ENCODE measurements at places on chromosomes 11 and 22.

DNA sequence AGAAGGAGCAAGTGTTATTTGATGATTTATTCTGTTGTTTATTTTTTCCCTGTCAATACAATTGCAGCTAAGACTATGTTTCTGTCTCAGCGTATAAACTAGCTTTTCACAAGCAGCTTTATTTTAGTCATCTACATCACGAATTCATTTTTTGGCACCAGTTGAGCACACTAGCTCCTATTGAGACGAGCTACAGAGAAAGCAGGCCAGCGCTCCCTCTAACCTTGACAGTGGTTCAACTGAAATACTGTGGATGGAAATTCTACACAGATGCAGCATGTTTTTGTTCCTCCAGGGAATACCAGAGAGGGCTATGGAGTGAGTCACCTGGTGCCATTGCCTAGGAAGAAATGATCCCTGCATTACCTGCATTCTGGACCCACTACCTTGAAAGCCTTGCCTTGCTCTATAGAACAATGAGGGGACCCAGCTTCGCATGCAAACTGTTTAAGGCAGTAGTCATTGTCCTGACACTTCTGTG is 108.2 kb upstream of the ARHGAP42 start:
- DNase-seq, result peak; percentile 3

- no peak for DNase-seq
Observed at GRCh38 chr11:124778281-124778680, 16.2 kb upstream of the ESAM start.

DNA sequence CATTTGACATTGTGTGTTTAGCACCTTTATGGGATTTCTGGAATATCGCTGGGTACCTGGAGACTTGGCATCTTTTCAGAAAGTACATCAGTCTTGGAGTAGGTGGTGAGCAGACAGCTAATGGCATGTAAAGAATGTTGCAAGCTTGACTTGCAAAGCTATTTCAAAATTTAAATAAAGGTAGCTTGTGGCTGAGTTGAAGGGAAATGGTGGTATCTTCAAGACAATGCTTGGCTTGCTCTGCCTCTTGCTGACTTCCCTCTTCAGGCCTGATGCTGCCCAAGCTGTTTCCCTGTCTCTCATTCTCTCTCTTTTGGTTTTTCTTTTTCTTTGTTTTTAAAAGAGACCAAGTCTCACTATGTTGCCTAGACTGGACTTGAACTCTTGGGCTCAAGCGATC is 13.2 kb downstream of the ZNRF3 start:
- no peak for DNase-seq

DNA sequence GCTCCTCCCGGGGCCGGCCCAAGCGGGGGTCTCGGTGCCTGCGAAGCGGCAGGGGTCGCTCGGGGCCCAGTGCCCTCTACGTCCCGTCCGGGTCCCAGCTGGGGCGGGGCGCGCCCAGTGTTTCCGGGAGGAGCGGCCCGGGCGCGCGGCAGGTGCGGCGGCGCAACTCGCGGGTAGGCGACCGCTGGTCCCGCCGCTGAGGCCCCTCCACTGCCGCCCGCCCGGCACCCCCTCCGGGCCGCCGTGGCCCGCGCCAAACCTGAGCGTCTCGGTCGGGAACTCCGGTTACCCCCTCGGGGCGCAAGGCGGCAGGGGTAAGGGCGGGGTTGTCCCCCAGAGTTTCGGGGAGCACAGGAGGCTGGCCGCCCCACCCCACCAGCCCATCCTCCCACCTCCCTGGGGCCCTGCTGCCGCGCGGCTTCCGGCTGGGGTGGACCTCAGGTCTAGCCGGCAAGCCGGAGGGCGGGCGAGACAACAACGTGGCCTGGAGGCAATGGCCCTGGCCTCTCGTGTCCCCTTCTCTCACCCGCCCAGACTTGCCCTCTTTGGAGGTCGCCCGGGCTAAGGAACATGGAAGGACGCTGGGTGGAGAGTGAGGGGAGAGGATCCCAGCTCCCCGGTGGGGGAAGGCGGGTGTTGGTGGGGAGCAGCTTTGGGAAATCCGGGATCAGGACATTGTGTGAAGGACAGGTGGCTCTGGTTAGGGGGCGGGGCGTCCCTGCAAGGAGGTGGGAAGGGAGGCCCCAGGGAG is 398 bp upstream of the CRACR2B start:
- DNase-seq, result no peak

DNA sequence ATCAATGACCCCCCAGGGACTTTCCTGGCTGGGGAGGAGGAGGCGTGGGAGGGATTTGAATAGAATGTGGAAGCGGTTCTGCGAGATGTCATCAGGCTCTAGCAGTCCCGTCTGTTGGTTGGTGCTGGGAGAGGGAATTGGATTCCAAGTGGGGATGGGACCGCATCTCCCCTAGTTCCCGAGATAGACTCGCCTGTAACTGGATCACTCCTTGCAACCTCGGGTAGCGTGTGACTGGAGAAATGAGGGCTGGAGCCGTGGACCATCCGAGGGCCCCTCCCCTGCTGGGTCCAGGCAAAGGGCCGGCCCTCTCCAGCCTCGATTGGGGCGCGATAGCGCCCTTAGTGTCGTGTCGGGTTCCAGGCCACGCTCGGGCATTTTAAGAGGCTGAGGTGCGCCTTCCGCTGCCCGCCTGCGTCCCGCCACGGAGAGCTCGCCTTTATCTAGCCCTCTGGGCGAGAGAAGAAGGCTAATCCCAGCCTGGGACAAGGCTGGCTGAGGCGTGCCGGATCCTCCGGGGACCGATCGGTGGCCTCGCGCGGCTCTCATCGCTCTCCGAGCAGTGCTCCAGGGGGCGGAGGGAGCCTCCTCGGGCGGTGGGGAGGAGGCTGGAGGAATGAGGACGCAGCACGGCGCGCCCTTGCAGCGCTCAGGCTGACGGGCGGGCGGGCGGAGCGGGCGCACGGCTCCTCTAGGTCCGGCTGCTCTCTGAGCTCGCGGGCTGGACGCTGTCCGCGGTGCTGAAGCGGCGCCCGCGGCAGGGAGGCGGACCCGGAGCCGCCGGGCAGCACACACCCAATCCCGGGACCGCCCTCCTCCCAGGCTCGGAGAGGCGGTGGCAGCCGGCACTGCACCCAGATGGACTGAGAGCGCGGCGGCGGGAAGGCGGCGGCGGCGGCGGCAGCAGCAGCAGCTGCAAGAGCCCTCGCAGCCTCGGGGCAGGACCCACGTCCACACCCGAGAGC is 107.8 kb downstream of the OSBP2 start:
- peak; percentile 93 for DNase-seq

DNA sequence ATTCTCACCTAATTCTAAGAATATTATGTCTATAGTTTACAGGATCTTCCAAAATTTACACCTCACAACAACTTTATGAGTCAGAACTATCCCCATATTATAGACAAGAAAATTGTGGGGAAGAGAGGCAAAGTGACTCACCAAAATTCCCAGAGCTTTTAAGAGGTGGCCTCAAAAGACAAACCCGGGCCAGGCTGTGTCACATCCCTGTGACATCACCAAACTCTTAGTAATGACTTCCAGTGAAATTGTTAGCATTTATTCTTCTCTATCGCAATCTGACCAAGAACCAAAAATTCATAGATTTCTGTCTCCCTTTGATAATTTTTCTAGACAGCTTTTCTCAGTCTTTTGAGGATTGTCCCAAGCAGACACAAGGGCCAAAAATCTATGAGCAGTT is 134.3 kb downstream of the SNX19 start:
- peak; percentile 91 for DNase-seq

DNA sequence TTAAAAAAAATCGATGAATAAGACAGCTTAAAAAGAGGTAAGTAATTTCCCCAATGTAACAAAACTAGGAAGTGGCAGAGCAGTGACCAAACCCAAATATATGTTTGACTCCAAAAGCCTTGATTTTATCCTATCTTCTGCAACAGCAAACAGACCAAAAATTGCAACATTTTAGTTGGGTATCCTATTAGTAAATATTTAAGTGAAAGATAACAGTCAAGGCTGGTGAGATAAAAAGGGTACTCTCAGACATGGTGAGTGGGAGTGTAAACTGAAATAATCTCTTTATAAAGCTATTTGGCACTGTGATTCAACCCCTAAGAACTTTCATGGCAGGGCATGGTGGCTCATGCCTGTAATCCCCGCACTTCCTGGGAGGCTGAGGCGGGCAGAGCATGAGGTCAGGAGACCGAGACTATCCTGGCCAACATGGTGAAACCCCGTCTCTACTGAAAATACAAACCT is 1.9 kb upstream of the RDX start:
- DNase-seq, result no peak

- DNase-seq, result peak; percentile 53
Observed at GRCh38 chr11:60831501-60832079, 10.3 kb upstream of the CCDC86 start.

GRCh38 chr11:106683435-106683834 is 334.8 kb downstream of the GUCY1A2 start:
- DNase-seq, result no peak

DNA sequence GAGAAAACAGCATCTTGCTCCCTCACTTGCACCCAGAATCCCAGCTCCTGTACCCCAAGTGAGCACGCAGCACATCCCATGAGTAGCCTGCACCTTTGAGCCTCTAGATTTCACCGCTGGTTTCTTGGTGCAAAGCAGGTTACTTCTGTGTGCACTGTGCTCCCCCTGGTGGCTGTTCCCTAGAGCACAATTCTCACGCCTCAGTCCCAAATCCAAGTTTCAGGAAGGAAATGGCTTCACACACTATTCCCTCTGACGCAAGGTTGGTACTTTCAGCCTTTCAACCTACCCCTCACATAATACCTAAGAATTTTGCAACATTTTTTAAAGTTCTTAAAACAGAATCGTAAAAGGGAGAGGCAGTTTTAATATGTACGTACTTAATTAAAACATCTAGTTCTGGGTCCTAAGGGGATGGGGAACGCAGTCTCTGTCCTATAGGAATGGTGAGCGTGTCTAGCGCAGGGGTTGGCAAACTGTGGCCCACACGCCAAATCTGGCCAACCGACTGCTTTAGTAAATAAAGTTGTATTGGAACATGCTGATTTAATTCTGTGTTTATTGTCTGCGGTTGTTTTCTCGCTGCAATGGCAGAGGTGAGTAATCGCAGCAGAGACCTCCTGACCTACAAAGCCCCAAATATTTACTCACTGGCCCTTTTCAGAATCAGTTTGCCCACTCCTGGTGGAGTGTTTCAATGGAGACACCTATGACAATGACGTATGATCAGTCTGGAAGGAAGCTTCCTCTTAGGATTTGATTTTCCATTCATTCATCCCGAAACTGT is 27.5 kb downstream of the DHCR7 start:
- peak; percentile 55 for DNase-seq

DNA sequence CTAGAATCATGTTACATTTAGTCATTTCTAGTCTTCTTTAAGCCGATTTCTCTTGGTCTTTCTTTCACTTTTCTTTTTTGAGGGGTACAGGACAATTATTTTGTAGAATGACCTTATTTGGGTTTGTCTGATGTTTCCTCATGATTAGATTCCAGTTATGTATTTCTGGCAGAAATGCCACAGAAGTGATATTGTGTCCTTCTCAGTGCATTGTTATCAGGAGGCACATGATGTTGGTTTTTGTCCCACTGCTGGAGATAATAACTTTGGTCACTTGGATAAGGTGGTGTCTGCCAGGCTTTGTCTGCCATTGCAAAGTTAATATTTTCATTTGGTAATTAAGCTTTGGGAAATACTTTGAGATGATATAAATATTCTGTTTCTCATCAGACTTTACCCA is 100.3 kb downstream of the RRM1 start:
- DNase-seq, result no peak

- DNase-seq, result no peak
Observed at GRCh38 chr11:40203606-40204005, 1255.8 kb downstream of the LRRC4C start.

DNA sequence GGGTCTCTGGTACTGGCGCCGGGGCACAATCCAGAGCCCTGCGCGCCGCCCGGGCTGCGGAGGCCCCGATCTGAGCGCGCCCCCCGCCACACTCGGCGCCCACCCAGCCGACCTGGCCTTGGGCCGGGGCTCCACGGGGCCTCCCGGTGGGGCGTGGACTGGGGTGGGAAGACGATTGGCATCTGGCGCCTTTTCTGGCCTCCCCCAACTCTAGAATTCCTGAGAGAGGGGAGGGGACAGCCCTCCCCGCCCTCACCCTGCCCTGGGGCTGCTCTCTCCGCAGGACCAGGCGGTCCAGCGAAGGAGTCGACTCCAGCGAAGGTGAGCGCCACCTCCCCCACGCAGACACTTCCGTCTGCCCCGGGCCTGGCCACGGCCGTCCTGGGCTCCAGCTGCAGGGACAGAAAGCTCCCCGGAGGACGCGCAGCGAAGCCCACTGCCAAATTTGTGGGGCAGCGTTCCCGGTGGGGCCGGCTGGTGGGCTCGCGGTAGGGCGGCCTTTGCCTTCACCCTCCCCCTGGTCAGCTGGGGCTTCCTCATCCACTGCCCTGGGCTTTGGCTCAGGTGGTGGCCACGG is 593 bp downstream of the SSH3 start:
- DNase-seq, result peak; percentile 29

DNA sequence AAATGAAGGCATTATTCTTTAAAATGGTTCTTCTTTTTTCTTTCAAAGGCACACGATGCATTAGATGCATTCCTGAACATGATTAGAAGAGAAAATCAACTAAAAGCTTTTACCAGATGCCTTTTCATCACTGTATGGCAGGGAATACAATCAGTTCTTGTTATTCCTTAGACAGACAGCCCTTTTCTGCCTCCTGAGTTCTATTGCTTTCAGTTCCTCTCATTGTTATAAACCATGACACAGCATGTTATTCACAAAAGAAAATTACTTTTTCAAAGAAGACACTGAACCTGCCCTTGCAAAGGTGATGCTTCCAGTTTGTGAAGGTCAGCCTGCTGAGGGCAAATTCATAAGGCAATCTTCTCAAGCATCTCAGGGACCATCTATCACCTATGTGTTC is 70.1 kb downstream of the FAM181B start:
- DNase-seq, result no peak

DNA sequence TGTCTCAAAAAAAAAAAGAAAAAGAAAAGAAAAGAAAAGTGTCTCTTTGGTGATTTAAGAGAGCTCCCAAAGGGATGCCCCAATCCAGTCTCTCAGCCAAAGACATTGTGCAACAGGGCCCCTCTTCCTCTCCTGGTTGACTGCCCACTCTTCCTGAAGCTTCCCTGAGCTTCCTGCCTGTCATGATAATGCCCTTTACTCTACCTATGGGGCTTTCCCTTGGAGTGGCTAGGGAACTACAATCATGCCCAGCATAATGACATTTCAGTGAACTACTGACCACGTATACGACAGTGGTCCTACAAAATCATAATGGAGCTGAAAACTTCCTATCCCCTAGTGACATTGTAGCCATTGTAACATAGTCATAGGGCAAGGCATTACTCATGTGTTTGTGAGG is 118.0 kb downstream of the RASSF10 start:
- DNase-seq, result no peak

DNA sequence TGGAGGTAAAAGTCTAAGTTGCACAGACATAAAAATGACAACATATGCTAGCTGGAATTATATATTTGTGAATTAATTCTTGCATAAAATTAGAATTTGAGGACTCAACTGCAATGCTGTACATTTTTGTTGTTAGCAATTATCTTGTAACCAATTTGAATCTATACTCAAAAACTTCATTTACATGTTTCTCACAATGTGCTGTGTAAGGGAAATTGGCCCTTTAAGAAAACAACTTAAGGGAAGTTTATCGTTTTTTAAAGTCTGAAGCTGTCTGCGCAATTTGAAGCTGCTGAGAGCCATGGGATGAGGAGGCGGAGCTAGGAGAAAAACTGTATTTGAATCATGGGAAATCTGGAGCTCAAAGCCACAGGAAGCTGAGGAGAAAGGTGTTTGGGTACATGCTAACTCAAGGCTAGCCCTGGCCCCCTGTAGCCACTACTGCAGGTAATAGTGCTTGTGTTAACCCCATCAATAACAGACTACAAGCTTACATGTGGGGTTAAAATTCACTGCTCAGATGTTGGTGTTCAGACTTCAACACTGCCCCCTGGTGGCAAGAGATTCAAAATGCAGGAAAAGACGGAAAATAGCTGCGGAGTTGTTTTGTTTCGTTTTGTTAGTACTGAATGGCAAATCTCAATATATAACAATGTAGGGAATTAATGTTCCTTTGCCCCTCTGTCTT is 126.1 kb downstream of the BRD1 start:
- DNase-seq, result no peak

Data from EH (cell line).